ENCODE measurements at places on chromosomes 1 and 21. TPM values are rescaled to one million over a fixed set of nuclear protein-coding genes. Genes with fewer than 3 reads are reported as not detected.

DNA sequence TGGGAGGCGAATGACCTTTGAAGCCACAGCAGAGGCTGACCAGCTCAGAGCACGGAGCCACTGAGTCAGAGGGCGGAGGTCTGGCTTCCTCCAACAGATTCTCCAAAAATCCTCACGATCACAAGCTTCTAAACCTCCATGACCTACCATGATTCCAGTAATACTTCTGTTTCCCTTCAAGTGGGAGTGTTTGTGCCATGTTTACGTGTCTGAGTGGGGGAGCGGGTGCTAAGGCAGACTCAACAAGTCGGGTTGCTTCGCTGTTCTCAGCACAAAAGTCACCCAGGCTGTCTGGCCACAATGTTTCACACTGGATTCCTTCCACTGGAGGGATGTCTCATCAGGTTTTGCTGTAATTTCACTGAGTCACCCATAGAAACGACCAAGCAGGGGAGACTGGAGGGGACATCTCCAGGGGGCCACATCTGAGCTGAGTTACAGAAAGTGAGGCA lies 86.2 kb downstream of the SLC66A1 start:
- H3K27me3 ChIP-seq, result no peaks in the 10 kb centered on the region
- H3K27ac ChIP-seq, result no peak overlapping the region
- peaks cover 3% of the 10 kb centered on the region for H3K36me3 ChIP-seq
- no peak overlapping the region for H3K4me3 ChIP-seq

- H3K4me3 ChIP-seq, result no peak overlapping the region
- no peaks in the 10 kb centered on the region for H3K36me3 ChIP-seq
- DNase-seq, result no peak
- H3K4me1 ChIP-seq, result no peaks in the 10 kb centered on the region
These were observed 145.6 kb downstream of the HMGB4 start for GRCh38 chr1:34009340-34009985.

GRCh38 chr1:47769295-47769694 lies 227.9 kb downstream of the TRABD2B start:
- no peaks in the 10 kb centered on the region for H3K36me3 ChIP-seq
- DNase-seq, result no peak
- H3K27ac ChIP-seq, result no peak overlapping the region
- H3K4me1 ChIP-seq, result no peaks in the 10 kb centered on the region

GRCh38 chr1:60697204-60697994 lies 385.0 kb upstream of the NFIA start:
- no peak for DNase-seq
- no peak overlapping the region for H3K4me3 ChIP-seq
- no peaks in the 10 kb centered on the region for H3K27me3 ChIP-seq
- H3K36me3 ChIP-seq, result peaks cover 8% of the 10 kb centered on the region

PLD5 gene
- total RNA-seq, result 0.84 TPM
